ENCODE measurements at places on chromosomes 5 and 9.

DNA sequence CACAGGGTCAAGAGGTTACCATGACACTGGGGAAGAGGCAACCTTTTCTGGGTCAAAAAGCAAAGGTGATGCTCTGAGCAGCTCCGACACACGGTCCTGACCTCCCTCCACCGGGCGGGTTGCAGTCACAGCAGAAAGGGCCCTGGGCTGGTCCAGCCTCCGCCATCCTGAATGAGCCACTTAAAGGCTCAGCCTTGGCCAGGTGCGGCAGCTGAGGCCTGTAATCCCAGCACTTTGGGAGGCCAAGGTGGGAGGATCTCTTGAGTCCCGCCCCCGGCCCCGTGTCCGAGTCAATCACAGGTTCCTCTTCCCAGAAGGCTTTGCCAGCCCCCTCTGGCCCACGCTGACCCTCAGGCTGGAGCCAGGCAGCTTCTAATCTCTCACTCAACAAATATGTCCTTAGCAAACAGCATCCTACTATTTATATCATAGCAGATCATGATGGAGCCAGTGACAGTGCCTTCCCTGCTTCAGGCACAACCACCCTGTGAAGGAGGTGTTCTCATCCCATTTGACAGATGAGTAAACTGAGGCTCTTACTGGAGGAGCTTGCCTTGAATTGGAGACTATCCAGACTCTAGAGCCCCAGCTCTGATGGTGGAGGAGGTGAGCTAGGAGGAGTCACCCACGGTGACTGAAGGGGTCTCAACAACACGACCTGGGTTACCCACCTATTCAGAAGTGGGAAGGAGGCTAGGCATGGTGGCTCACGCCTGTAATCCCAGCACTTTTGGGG lies 79.1 kb downstream of the LRSAM1 start:
- no peak for DNase-seq

GRCh38 chr5:123752552-123753179 lies 240.7 kb downstream of the CSNK1G3 start:
- no peak for DNase-seq

DNA sequence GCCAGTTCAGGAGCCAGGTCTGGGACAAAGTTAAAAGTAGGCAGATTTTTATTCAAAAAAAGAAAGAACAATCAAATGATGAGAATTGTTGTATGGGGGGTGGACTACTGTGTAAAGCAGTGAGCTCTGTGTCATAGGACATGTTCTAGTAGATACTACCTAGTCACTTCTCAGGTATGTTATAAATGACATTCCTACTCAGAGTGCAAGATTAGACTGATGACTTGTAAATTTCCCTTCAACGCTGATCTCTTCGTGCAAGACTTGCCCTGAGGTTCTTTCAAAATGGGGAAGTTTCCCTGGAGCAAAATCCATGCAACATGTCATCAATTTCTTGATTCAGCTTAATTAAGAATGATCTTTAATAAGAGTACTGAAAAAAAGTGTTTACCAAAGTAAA lies 175.1 kb downstream of the RORB start:
- no peak for DNase-seq

GRCh38 chr5:1806974-1807373 lies 5.8 kb downstream of the NDUFS6 start:
- no peak for DNase-seq

GRCh38 chr5:38979535-38979934 lies 94.7 kb downstream of the RICTOR start:
- no peak for DNase-seq

GRCh38 chr9:72627956-72628540 lies 106.6 kb downstream of the TMC1 start:
- no peak for DNase-seq

DNA sequence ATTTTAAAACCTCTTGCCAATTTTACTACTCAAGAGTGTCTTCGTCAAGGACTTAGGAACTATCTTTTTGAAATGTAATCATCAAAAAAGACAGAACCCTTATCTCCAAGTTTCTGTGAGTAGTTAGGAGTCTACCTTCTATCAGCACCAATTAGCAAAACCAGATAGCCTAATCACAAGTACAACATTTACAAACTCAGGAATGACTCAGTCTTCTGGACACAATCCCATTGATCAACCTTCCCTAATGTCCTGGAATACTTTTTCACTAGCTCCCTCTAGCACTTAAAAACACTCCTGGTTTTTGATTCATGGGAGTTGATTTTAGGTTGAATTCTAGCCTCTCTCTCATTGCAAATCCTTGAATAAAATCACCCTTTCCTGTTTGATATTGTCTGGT lies 680.7 kb downstream of the PRR16 start:
- DNase-seq, result no peak

Data from suppressor macrophage (primary cell).